ENCODE measurements at places on chromosomes 12 and 14.

DNA sequence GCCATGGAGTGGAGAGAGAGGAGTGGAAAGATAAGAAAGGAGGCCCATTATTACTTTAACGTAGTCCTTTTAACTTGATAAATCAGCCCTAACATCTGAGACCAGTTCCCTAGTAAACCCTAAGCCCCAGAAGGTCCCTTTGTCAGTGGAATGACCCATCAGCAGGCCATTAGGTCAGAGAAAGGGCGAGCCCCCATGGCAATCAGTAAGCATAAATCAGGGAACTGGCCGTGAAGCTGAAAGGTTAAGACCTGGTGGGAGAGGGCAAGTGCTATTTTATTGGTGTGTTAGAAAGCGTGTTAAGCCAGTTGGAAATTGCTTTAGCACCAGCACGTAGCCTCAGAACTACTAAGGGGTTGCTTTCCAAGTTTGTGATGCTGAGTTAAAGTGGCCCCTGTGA is 708.0 kb downstream of the BCL11B start:
- DNase-seq = peak; percentile 59

DNA sequence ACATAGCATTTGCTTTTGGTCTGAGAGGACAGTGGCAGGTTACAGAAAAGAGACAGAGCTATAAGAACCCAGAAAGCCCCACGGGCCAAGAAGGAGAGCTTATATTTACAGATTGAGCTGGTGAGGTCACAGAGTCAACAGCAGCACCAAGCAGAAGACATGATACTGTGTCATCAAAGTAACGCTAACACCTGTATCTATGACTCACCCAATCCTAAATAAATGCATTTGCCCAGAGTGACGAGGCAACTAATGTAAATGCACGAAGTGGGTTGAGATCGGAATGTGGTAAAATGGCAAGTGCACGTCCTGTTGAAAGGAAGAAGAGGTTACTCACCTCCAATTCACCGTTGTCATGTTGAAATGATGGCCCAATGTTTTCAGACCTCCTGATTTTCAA is 6.7 kb upstream of the CD163L1 start:
- no peak for DNase-seq

DNA sequence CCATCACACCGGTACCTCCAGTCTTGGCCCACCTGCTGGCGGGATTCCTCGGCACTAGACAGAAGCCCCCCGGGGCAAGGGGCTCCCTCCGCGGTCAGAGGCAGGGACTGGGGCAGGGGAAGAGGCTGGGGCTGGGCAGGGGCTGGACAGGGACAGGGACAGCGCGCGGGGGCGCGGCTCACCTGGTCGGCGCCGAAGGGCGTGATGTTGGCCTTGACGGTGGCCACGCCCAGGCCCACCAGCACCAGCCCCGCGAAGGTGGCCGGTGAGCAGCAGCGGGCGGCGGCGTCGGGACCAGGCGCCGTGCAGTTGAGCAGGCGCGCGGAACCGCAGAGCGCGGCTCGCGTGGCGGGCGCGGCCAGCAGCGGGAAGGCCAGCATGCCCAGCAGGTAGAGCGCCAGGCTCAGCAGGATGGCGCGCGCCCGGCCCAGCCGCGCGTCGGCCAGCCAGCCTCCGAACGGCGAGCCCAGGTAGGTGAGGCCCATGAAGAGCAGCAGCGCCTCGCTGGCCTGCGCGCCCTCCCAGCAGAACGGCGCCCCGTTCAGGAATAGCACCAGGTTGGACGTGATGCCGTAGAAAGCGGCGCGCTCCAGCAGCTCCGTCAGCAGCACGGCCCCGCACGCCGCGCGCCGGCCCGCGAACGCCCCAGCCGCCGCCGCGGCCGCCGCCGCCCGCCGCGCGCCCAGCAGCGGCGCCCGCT is 392 bp downstream of the SLC15A4 start:
- DNase-seq = peak; percentile 50

- DNase-seq = no peak
These were observed 138.0 kb downstream of the C12orf75 start for GRCh38 chr12:105468464-105468863.

GRCh38 chr12:94718114-94718513 is 67.8 kb upstream of the TMCC3 start:
- no peak for DNase-seq

DNA sequence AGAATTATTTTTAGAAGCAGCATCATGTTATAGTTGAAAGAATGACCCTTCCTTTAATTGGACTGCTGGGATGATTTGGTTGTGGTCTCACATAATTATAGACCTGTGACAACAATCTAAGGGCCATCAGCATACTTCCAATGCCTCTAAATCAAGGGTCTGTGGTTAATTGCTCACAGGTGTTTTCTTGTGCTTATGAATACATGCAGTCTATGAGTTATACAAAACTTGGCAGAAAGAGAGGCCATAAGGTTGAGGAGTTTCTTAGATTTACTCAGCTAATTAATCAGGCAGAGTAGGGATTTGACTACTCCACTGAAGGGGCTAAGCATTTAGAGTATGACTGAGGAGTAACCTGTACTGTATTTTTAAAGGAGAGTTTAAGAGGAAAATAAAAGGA is 37.0 kb upstream of the FRMD6 start:
- DNase-seq = no peak

DNA sequence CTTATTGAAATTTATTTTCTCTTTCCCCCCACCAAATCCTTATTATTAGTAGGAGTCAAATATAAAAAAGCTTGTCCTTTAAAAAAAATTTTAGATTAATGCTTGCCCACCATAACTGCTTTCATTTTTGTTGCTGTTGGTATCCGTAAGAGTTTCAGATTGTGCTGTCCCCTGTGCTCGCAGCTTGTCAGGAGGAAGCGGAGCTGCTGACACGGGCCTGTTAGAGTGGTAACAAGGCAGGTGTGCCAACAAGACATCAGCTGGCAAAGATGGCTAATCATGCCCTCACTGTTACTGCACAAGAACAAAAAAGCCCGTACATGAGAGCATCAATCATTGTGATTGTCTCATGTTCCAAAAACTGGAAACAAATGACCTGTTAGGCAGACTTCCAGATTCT is 148.4 kb downstream of the ALG10B start:
- DNase-seq = no peak

GRCh38 chr12:20183563-20183962 is 184.8 kb upstream of the PDE3A start:
- DNase-seq = no peak

DNA sequence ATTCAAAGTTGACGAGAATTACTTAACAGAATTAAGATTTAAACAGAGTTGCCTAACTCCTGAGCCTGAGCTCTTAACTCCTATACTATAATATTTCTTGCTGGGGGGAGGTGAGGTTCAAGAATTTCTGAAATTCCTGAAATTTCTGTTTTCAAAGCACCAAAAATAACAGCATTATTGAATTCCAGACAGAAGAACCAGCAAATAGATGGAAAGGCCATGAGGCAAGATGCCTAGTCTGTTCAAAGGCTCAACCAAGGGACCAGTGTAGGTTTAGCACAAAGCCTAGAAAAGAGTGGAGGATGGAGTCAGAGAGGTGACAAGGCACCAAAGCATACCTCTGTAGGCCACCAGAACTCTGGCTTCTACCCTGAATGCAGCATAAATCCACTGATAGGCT is 76.4 kb downstream of the PPP1R12A start:
- no peak for DNase-seq

DNA sequence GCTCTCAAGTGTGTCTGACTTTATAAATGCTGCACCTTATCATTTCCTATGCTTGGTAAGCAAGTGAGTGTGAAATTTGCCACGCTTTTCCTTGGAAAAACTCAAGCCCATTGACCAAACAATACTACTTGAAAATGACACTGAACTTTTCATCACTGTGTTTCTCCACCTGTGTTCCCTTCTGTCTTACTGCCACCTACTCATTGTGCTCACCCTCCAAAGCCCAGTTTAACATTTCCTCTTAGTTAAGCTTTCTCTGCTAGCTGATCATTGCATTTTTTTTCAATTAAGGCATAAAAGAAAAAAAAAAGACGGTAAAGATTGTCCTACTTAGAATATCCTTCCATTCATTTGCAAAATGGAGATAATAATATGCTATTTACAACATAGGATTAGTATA is 445.7 kb downstream of the DPF3 start:
- DNase-seq = no peak

GRCh38 chr14:76955575-76956315 is 72.8 kb downstream of the IRF2BPL start:
- no peak for DNase-seq
